C1 segment of cervical spinal cord (tissue), 14 donors: ENCODE measurements at places on chromosomes 13 and 19.
A peak's percentile ranks its signal among the peaks of the same experiment; 100 is the strongest.

GRCh38 chr13:21069561-21070004, 8.2 kb upstream of the LATS2 start:
- DNase-seq: no peak

DNA sequence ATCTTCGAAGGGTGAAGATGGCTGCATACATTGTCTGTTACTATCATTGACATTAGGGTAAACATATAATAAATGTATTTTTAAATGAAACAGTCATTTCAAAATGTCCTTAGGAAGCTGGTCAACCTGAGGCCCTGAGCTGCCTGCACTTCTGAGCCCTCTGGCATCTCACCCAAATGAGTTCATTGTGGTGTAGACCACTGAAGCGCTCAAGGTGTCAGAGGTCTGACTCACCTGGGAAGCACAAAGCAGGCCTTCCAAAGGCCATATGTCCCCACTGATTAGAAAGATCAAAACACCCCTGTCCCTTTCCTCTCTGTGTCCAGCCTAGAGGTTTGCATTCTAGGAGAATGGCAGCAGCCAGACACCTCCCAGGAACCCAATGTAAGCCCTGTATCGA, 59.6 kb downstream of the COL4A2 start:
- no peak for DNase-seq

DNA sequence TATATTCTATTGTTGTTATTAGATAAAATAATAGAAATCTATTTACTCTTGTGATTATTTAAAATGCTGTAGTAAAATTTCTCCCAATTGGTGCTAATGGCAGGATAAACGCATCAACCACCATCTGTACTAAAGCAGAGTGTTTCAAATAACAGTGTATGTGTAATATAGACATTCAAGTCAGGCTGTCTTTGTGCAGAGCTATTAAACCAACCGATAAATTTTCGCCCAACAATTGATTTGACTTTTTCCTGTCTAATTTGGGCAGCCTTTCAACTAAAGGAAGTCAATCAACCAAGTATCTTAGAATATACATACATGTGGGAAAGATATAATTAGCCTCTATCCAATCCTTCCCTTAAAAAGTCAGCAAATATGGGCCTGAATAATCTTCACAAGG, 5.8 kb downstream of the AMER2 start:
- DNase-seq: no peak

DNA sequence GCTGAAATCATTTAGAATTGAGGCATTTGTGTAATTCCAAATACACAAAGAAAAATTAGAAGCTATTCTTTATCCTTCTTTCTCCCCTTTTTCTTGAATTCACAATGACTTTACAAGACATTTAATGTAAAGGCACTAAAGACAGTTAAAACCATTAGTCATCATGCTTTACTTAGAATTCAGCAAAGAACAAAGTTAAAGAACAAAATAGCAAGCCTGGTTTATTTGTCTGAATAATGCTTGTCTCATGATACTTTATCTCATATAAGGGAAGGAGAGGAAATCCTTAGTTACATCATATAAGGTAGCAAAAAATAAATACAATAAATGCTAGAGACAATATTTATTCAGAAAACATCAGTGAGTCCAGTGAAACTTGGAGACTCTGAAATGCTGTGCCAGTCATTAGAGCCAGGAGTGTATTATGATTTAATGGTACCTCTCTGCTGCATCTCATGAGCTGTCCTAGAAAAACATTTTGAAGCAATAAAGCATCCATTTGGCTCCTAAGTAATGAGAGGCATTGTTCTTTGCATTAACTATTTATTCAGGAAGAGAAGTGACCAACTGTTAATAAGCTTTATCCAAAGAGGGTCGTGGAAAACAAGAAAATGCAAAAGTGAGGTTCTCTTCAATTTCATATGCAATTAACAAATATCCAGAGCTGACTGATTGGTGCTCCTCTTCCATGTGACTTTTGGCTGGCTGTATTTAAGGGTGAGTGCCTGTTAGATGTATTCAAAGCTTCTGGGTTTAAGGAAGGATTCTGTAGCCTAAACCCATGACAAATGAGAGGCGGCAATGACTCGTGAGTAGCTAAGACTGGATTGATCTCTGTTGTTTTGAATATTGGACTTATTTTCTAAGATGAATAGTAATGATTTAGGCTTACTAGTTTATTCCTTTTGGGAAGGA, 105.0 kb downstream of the DGKH start:
- no peak for DNase-seq

DNA sequence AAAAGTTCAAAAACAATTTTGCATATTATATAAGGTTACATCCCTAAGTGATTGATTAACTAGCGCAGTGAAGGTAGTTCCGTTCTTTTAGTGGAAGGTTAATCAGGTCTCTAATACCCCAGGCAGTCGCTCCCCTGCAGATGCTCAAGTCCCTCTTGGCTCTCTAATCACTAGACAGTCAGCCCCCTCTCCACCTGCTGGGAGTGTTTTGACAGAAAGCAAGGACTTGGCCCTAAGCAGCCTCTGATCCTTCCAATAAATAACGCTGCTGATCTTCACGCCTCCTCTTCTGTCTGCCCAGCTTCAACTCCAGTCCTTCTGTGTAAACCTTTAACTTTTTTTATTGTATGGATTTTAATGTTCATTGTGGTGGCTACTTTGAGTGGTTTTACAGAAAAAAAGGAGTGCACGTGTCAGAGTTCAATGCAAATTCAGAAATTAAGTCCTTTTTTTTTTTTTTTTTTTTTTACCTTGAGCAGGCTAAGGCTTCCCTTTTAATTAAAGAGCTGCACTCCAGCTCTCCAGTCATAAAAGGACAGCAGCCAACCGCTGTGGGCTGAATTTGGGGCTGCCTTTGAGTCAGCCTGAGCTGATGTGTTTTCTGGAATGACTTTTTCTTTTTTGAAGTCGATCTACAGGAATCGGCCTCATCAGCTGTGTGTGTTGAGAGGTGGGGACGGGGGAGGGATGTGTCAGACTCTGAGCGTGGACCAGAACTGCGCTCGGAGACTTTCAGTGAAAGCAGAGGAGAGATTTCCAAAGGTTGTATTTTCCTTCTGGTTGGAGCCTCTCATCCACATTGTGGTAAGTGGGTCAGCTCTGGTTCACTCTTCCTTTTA, 33.8 kb upstream of the MYO16 start:
- peak; percentile 2 for DNase-seq

- peak; percentile 15 for DNase-seq
These were observed at the start of gene HCST for GRCh38 chr19:35901854-35902661. HCST (plus strand) TSS chr19:35902529; CDS start chr19:35902594, 65 bp downstream.

DNA sequence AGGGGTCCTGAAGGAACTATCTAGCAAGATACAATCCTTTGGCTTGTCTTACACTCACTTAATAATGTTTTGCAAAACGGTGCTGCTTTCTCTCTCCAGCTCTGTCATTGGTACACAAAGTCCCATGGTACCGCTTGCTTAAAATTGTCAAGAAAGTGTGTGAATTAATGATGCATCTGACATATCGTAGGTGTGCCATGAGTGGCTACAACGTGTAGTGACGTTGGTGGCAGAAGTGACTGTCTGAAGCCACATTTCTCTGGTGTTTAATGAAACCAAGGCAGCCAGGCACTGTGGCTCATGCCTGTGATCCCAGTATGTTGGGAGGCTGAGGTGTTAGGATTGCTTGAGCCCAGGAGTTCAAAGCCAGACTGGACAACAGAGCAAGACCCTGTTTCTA, 2.6 kb downstream of the HSH2D start:
- no peak for DNase-seq
